ENCODE measurements at places on chromosomes 2 and 18.
A peak's percentile ranks its signal among the peaks of the same experiment; 100 is the strongest.

DNA sequence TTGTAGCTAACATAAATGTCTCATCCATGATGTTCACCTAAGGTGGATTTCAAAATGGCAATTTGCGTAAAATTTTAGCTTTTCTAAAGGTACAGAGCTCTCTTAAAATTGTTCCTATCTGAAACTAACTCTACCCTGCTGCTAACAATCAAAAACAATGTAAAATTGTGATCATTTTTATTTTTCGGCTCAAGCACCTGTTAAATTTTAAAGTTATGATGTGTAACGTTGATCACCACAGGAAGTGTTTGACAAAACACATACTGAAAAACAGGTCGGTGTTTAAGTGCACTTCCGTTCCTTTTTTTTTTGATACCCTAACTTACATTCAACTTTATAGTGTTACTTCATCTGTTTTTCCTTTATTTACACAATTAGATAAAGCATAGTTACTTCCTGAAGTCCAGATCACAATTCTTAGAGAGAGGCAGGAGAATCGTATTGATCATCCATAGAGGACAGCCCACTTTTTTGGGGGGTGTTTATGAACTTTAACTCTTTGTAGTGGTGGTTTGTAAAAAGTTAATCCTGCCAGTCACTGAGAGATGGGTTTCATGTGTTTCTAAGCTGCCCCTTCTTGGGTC, 6.0 kb upstream of the NCK2 start:
- DNase-seq: no peak

- no peak for DNase-seq
These were observed 131.9 kb downstream of the MAP4K4 start for GRCh38 chr2:101829429-101829828.

- DNase-seq: no peak
These were observed 156.4 kb downstream of the AQP4 start for GRCh38 chr18:26708806-26709716.

DNA sequence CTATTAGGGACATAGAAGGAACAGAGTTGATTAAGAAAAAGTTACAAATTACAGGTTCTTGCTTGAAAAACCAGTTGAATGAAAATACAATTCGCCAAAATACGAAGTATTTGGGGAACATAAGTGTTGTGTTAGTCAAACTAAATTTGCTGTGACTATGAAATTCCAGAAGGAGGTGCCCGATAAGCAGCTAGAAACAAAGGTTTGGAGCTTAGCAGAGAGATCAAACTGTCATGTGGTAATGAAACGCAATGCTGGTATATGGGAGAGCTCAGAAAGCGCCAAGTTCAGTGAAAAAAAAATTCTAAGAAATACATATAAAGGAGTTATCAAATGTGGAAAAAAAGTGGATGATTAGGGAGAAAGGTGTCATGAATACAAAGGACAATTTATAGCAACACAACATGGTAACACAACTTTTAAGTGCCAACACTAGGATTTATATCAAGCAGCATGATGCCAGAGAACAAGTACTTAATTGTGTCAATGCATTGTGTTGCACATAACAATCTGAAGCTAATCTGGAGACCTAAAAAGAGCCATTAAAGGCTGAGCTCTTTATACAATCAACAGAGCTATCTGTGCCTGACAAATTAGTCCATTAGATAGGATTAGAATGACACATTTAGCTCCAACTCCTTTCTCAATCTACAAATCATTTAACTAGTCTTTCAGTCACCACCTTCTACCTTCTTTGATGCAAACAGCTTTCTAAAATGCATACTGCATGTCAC, 31.2 kb downstream of the SMAD2 start:
- DNase-seq: no peak

DNA sequence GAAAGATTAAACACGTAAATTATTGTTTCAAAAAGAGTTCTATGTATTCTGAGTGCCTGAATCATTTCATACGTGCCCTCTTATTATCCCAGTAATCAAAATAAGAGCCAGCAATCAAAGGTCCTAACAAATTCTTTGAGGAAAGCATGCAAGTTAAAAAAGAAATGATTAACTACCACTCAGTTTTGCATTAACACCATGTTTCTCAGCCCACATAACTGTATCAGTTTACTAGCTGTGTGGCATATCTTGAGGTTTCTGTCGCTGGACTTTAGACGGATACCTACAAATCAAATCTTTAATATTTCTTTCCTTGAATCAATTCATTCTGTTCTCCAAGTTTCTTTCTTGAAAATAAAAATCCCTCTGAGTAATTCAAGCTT, 668.9 kb upstream of the CHAC2 start:
- no peak for DNase-seq

DNA sequence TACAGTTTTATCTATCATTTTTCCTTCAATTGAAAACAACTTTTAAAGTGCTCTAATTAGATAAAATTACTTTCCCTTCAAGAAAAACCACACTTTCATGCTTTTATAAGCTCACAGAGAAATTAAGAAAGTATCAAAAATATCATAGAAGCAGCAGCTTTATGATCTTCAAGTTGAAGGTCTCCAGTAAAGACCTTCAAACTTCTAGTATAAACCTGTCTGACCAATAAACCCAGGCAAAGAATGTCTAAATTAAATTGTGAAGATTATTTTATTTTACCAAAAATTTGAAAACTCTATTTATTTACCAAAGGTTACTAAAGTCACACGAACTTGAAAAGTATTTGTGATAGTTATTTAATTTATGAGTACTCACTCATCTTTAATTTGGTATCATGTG, 9.3 kb upstream of the SCTR start:
- DNase-seq: no peak

DNA sequence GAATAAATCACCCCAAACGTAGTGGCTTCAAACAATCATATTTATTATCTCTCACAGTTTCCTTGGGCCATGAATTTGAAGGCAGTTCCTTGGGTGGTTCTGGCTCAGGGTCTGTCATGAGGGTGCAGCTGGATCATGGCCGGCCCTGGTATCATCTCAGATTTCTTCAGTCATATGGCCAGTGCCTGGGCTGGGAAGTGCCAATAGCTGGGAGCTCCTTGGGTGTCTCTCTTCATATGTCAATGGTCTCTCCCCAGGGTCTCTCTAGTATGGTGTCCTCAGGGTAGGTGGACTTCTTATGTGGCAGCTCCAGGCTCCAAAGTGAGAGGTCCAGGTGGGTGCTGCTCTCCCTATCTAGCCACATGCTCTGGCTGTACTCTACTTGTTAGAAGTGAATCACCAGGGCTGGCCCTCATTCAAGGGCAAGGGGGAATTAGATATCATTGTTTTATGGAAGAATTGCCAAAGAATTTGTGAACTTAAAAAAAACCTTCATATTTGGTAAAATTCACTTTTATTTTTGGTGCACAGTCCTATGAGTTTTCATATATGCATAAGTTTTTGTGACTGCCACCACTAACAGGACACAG, 15.4 kb downstream of the FHOD3 start:
- DNase-seq: no peak

DNA sequence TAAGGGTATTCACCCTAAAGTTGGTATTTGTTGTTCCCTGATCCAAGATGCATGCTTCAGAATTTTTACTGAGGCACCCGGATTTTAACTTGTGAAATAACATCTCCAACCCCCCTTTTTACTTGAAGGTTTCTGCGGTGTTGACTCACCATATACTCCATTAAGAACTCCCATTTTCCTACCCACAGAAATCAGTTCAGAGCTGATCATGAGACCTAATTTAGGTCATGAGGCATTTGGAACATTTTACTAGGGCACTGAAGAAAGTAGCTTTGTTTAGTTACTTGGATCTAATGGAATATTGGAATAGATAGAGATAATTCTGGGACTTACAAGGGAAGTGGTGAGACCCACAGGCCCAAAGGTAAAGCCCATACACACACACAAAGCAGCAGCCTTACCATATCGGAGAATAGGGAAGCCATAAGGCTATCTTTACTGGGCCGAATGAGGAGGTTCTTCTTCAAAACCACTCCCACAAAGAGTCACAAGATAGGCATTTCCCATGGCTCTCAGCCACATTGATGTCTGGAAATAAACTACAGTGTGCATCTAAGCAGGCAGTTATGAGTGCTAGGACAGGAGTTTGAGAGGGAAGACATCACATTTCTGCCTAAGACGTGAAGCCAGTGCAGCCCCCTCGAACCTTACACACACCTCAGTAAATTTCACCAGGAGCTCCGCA, 681.0 kb upstream of the LRRTM4 start:
- DNase-seq: peak; percentile 0

- no peak for DNase-seq
These were observed 6.0 kb upstream of the CDK5R2 start for GRCh38 chr2:218953366-218953954.

- peak; percentile 89 for DNase-seq
These were observed 39.5 kb downstream of the SDC1 start for GRCh38 chr2:20185176-20186022.

- no peak for DNase-seq
These were observed 11.8 kb downstream of the NCAPH start for GRCh38 chr2:96347395-96347794.

DNA sequence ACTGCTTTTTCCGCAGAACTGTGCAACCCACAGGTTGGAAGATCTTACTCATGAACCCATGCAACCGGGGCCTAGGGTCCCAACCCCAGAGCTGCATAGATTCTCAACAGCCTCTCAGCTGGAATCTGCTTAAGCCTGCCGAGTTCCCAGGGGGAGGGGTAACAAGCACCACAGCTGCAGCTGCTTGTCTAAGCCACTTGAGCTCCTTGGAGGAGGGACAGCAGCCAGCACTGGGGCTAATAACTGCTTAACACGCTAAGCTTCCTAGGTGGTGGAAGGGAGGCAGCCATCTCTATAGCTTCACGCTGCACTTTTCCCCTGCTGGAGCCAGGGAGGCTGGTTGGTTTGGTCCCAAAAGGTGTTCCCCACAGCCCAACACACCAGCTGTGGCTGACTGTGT, 311.6 kb downstream of the DSC3 start:
- no peak for DNase-seq

DNA sequence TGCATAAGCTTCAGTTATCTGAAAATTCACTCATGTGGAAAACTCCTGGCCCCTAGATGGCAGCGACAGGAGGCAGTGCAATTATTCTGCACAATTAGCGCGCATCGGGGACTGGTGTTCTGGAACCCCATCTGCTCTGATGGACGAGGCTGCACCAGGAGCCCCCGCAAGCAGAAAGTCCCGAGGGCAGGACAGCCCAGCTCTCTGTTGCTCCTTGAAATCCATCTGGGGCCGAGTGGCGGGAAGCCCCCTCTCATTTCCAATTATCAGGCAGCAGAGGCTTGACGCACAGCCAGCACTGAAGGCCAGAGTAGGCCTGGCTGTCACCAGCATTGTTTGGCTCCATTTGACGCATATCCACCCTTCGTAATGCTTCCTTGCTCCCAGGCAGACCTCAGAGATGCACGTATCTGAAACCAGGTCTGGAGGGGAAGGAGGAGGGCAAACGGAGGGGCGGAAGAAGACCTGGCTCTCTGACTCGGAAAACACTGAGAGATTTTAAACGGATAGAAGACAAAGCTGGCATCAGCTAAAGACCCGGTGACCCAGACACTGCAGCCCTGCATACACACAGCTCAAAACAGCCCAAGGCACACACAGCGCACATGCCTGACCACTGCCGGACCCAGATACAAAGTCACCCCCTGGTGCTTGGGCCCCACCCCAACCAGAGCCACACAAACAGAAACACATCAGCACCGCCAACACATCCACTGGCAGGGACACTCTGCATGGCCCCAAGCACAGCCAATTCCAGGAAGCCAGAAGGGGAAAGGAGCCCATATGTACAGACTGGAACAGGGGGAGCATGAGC, 69.8 kb downstream of the TNS1 start:
- DNase-seq: no peak

DNA sequence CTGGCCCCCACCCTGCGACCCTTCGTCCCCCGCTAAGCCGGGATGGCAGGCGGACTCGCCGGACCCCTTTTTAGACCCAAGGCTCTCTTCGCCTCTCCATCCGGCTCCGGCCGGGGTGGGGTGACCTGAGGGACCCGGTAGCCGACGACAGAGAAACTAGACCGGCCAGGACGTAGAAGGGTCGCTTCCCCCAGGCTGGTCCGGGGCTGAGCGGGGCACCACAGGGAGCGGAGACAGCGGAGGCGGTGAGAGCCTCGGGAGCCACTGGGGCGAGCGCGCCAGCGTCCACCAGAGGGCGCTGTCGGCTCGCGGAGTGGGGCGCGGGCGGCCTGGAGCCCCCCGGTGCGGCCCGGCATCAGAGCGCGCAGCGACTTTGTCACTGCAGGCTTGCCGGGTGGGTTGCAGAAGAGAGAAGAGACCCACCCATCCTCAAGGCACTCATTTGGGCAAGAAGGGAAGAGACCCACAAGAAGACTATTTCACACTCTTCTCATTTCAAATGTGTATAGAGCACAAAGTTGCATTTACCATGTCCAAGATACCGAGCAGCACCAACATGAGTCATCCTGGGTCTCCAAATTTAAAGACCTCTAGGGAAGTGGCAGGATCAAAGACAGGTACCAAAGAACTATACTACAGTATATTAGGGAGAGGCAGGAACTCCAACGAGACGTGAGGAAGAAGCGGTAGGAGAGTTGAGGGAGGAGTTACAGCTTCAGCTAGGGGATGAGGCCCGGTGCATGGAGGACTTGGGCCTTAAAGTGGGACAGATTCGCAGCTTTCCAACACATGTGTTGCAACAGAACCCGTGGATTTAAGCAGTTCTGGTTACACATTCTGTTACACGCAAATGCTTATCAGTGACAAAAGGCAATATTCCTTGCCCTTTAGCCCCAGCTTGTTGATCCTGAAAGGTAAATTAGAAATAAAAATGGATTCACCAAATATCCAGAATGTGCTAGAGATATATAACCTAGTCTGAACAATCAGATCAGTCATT, 7.6 kb upstream of the PRKCE start:
- peak; percentile 89 for DNase-seq

DNA sequence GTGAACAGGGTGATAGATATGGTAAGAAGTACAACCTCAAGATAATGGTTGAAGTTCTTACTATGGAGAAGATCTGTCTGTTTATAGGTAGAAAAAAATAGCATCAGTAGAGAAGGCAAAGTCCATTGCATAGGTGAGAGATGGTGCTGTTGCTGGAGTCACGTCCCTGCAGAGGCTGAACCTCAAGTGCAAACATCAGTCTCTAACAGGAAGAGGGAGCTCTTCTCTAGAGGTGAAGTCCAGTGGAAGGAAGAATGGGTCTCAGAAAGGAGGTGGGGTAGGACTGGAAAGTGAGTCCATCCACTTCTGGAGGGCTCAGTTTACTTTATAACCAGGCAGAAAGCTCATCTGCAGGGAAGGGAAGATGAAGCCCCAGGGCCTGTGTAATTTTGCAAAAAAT, 337.7 kb downstream of the MEIS1 start:
- DNase-seq: no peak

DNA sequence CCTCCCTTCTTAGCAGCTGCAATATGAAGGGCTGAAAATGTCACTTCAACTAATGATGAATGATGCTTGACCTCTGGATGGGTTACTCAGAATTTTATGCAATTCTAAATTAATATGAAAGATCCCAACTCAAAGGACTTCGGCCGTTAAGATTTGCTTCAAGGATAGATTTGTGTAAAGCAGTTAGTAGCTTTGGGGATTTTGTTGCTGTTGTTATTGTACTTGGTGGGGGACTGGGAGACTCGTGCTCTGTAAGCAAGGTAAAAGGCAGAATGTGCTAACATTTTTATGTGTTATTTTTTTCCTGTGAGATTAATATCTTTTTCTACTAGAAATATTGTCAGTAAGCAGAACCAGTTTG, 478.8 kb downstream of the ARHGAP15 start:
- no peak for DNase-seq
